ENCODE measurements at places on chromosomes 16 and 17. TPM values are rescaled to one million over a fixed set of nuclear protein-coding genes. Genes with fewer than 3 reads are reported as not detected.

- no peak for ATAC-seq
Measured at GRCh38 chr17:1539811-1540210, 22.8 kb downstream of the PITPNA start.

GRCh38 chr16:57759541-57760356 lies 24.2 kb downstream of the KATNB1 start:
- no peak for ATAC-seq

DNA sequence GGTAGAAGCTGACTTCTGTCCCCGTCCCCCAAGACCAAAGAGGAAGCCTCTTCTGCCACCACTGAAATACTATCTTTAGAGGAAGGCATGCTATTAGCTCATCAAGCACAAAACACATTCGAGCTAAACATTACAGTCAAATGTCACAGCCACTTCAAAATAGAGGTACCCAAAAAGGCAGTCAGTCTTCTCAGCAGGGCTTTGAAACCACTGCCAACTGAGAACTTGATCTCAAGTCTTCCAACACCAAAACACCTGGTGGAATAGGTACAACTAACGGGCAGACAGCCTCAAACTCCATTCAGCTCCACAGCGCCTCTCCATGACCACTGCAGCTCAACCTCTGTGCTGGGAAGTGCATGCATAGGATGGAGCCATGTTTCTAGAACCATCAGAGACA lies 36.0 kb downstream of the ZFHX3 start:
- no peak for ATAC-seq

DNA sequence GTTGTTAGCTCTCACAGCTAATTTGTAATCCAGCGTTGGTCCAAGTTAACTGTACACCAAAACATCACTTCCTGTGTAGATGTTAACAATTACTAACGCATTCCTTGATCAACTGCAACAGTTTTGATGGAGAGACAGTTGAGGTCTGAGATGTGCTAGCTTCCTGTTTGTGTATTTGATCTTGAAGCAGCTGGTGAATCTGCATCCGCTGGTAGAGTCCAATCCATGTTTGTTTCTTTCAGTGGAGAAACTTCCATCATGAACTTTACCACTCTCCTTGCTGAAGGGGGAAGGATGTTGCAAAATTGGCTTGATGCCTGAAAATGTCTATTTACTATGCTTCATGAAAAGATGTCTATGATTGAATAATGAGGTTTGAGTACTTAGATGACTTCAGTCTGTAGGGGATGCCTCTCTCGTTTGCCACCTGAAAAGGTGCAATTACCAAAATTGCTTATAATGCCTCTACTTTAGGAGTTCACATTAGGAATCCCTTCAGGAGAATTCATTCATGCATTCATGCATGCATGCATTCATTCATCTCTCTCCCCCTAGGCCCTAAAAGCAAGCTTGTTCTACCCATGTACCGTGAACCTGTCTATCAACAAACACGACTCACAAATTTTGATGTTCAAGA lies 39.6 kb upstream of the ZKSCAN2 start:
- ATAC-seq, result no peak

- ATAC-seq, result peak; percentile 80
Measured at GRCh38 chr16:3642397-3643094, 11.9 kb upstream of the DNASE1 start.

- ATAC-seq, result no peak
Measured at GRCh38 chr16:68411086-68411485, 37.2 kb downstream of the SMPD3 start.

DNA sequence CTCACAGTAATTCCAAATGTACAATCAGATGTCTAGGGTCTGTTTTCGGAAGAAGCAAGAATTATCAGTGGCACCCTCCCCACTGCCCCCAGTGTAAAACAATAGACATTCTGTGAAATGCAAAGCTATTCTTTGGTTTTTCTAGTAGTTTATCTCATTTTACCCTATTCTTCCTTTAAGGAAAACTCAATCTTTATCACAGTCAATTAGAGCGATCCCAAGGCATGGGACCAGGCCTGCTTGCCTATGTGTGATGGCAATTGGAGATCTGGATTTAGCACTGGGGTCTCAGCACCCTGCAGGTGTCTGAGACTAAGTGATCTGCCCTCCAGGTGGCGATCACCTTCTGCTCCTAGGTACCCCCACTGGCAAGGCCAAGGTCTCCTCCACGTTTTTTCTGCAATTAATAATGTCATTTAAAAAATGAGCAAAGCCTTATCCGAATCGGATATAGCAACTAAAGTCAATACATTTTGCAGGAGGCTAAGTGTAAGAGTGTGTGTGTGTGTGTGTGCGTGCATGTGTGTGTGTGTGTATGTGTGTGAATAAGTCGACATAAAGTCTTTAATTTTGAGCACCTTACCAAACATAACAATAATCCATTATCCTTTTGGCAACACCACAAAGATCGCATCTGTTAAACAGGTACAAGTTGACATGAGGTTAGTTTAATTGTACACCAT lies 59.7 kb downstream of the HLF start:
- ATAC-seq, result no peak

- ATAC-seq, result peak; percentile 53
Measured at GRCh38 chr17:19306160-19307111, 56.1 kb downstream of the B9D1 start.

DNA sequence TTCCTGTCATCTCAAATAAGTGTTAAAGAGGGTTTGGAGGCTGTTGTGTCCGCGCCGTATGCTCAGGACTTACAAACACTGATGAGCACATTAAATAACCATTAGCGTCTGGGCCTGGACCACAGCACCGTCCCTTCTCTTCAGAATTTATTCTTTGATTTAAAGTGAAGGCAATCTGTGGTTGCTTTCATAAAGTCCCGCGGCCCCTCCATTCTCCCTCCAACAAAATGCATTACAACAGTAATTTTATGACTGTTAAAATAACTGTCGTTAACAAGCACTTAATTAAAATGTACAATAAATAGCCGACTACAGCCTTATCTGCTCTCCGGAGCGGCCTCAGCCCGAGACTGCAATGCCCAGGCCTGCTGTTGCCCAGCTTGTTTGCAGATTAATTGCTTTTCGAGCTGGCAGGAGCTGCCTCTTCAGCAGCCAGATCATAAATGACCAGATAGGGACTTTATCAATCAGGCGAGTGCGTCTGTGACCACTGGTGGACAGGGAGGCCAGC lies 30.6 kb upstream of the IRX3 start:
- peak; percentile 55 for ATAC-seq

GRCh38 chr17:47621293-47622179 lies 28.2 kb upstream of the KPNB1 start:
- ATAC-seq, result peak; percentile 94

DNA sequence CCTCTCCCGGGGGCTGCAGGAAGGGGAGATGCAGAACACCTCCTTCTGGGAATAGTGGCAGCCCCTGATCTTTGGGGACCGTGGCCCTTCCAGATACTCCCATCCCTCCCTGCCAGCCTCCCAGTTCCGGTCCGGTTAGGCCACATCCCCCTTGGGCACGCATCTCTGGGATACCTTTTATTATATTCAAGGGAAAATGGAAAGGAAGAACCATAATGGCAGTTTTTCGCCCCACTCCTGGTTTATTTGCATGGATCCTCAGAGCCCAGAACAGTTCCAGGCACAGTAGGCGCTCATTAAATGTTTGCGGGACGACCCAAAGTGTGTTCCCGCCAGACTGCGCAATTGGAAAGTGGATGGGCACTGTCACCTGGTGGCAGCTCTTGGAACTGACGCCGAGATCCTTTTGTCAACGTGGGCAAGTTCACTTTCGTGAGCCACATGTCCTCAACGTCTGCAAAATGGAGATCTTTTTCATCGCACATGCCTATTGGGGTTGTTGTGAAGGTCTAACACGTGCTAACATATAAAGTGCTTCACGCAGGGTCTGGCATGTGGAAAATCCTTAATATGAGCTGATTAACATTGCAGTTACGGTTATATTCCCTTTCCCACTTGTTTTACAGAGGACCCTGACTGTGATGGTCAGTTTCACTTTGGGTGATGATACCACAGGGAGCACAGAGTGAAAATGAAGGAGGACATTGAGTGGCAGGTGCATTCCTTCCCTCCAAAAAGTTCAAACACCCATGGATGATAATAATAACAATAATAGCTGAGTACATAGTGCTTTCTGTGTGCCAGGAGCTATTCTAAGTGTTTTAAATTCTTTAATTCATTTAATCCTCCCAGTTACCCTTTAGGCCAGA lies 1.7 kb upstream of the GPRC5B start:
- peak; percentile 1 for ATAC-seq

GRCh38 chr16:21227866-21228265 lies 5.6 kb upstream of the ANKS4B start:
- ATAC-seq, result no peak

DNA sequence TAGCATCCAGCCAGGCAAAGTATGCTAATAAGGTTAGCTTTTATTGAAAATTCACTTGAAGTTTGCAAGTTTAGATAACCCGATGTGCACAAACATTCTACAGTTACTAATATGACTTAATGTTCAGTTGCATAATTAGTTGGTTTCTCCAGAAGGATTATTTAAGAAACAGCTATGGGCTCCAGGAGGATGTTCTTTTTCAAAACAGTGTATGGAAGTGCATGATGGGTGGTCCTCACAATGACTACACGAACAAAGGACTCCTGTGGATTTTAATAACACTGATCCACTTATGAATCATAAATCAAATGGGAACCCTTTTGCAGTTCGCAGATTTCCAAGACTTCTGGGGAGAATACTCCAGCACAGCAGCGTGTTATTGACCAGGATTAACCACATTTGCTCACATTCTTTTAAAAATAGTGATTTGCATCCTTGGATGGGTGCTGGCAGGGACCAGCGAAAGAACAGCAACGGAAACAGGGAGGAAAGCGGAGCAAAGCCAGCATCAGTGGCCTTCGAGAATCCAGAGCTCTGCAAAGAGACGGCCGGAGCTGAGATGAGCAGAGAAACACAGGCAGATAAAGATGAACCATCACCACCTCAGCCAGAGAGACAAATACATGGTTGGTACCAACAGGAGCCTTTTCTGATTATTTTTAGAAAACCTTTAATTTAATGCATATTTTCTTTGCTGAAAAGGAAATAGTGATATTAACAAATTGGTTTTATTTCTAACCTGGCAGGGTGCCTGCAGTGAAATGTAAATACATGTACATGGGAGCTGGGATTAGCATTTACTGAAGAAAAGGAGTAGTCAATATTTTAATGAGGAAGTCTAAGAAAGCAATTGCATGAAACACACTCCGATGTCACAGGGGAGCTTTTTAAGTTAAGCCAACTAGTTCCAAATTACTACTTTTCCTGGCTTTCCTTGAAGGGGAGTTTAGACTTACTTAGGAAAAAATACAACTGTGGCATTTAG lies 623.2 kb upstream of the ZFHX3 start:
- peak; percentile 65 for ATAC-seq

DNA sequence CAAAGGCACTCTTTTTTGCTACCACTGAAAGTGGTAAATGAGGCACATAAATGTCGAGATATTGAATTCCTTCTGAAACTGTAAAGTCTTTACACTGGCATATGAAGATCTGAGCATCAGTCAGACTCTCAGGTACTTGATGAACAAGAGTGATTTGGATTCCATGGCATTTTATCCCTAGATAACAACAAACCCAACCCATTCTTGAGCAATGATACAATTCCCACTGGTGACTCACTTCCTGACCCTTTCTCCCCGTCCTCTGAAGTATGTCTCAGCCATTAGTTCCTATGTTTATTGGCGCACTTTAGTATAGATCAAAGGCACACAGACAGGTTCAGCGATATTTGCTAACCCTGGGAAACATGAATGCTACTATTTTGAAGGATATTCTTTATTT lies 147.0 kb upstream of the RBFOX1 start:
- no peak for ATAC-seq

GRCh38 chr17:75806822-75807500 lies 22.4 kb downstream of the UNK start:
- no peak for ATAC-seq

GRCh38 chr16:29804020-29804419 lies 2.3 kb upstream of the MAZ start:
- no peak for ATAC-seq

DNA sequence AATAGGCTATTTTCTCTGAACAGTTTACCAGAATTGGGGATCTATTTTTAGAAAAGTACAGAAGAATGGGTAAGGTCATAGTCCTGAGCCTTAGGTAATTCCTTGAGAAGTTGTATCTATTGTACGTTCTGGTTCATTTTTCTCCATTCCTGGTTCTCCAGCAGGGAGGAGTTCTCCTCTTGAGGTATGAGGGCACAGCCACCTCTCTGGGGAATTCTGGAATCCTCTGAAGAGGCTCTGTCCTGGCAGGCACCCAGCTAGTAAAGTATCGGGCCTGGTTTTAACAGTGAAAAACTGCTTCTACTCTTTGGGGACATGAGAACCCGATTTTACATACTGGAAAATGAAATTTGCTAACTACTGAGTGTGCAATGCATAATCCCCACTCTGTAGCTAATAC lies 19.6 kb upstream of the PMFBP1 start:
- ATAC-seq, result no peak

- no peak for ATAC-seq
Measured at GRCh38 chr17:18974407-18975149, 22.6 kb downstream of the SLC5A10 start.

DNA sequence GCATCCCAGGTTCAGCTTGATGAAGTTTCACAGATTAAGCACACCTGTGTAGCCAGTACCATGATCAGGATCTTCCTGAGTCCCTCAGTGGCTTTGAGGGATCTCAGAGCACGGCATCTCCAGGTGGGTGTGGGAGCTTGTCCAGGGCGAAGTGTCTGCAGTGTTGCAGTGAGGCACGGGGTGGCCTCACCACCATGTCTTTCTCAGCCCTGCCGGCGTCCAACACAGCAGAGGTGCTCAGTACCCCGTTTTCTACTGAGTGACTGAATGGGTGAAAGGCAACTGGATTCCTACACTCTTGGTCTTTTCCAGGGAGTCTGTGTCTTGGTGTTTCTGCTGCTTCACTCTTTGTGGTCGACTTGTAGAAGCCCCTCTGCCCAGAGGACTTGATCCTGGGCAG lies 63.7 kb downstream of the MPRIP start:
- no peak for ATAC-seq

PIRT gene
- 0.49 TPM for total RNA-seq

STXBP4 gene
- 30.3 TPM for total RNA-seq

C17orf50 gene
- total RNA-seq, result 0.65 TPM

ACE gene
- 0.88 TPM for total RNA-seq

WDR81 gene
- 8.4 TPM for total RNA-seq

RAPGEFL1 gene
- total RNA-seq, result 7.3 TPM
